NCI-H2107 (cell line): ENCODE measurements at places on chromosomes 3 and 15.

- no peak for DNase-seq
These were observed 55.8 kb downstream of the OSBPL10 start for GRCh38 chr3:31925271-31925630.

DNA sequence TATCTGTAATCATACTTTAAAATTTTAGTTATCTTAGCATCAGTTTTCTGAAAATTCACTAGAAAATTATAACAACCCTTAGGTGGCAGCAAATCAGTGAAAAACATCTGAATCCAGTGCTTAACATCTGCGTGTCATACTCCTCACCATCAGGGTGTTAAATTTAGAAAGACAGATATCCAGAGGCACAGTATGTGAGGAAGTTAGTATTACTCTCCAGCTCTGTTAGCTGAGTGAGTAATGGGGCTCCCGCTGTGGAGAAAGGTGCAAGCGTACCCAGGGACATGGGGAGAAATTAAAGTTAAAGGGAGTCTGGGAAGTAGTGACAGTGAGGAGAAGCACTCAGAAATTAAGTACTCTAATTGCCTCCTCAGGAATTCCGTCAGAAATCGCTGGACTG lies 50.9 kb downstream of the CEP63 start:
- DNase-seq: no peak

- DNase-seq: no peak
These were observed 984 bp downstream of the PLSCR4 start for GRCh38 chr3:146249921-146250320.

DNA sequence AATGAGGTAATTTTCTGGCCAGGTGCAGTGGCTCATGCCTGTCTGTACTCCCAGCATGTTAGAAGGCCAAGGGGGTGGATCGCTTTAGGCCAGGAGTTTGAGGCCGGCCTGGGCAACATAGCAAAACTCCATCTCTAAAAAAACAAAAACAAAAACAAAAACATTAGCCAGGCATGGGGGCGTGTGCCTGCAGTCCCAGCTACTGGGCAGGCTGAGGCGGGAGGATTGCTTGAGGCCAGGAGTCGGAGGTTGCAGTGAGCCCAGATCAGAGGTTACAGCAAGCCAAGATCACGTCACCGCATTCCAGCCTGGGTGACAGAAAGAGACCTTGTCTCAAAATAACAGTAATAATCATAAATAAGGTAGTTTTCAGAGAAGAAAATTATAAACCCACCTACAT lies 55.7 kb downstream of the LDHAL6B start:
- DNase-seq: no peak

- no peak for DNase-seq
These were observed 217.9 kb downstream of the THSD4 start for GRCh38 chr15:71333136-71333700.

DNA sequence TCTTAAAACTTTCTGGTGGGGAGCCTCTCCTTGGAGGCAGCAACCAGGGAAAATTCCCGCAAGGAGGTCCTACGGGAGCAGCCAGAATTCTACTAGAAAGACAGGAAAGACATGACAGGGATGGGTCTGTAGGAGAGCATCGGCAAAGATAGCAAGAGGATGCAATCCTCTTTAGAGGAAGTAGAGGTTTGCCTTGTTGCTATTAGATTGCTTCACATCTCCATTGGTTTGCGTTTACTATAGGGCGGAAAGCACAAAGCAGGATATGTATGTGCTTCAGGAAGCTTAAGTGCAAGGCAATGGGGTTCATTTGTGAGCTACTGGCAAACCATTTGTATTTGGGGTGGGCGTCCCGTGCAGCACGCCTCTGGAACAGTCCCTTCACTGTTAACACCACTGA lies 193.0 kb downstream of the RORA start:
- no peak for DNase-seq

- no peak for DNase-seq
These were observed 79.1 kb upstream of the HACD2 start for GRCh38 chr3:123663977-123664376.

GRCh38 chr3:177597311-177598096 lies 400.2 kb upstream of the TBL1XR1 start:
- DNase-seq: peak; percentile 95
